ENCODE measurements at places on chromosomes 4 and X.
A peak's percentile ranks its signal among the peaks of the same experiment; 100 is the strongest.

- no peak for DNase-seq
These were observed 196.9 kb downstream of the KLHL13 start for GRCh38 chrX:117919755-117920154.

- DNase-seq = peak; percentile 59
These were observed at the start of gene SLC10A7 for GRCh38 chr4:146521541-146522097. SLC10A7 (minus strand) TSS chr4:146521940; CDS start chr4:146521717, 223 bp downstream.

- no peak for DNase-seq
These were observed 14.3 kb upstream of the FGFR3 start for GRCh38 chr4:1778642-1779392.

GRCh38 chrX:72312311-72312940, 6.7 kb upstream of the CITED1 start:
- DNase-seq = no peak

DNA sequence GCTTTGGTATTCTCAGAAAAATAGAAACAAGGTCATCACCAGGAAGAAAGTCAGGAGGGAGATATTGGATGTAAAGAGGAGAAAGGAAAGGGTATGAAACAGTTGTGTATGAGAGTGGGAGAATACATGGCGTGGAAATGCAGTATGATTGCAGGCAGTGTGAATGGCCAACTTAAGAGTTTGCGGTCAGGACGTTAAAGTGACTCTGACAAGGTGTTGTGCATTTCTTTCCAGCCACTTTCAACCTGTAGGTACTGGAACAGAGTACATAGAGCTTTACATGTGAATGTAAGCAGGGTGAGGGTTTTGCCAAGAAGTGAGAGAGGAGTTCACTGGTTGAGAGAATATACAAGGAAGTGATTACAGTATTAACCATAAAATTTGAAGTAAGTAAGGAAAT, 15.7 kb downstream of the ATP10D start:
- DNase-seq = no peak

DNA sequence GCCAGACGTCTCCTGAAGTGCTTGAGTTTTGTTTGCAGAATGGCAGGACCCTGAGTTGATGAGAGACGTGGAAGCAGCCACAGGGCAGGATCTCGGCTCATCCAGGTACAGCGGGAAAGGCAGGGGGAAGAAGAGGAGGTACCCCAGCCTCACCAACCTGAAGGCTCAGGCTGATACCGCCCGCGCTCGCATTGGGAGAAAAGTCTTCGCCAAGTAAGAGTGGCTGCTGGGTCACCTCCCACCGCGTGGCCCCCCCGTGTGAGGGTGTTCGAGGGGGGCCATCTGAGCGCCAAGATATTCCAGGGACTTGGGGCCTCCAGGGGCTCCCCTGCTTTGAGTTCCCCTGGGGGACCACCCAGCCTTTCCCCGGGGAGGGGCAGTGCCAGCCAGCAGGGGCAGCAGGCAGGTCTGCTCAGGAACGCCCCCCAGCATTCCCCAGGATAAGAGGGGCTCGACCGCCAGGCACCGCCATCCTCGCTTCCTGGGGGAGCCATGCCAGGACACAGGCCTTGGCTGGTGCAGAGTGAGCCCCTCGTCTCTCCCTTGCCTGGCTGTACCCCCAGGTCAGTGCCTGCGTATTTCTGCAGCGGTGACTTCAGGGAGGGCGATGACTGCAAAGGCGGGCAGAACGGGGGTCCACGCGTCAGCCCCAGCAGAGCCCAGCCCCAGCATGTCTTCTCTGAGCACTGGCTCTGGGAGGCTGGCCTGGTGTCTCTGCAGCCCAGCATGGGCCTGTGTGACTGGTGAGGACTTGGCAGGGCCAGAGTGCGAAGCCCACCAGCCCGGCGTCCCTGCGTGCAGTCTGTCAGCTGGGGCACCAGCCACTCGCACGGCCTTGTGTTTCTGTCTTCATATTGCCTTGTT, 22.3 kb downstream of the NKX1-1 start:
- DNase-seq = no peak

- DNase-seq = no peak
These were observed 35.5 kb upstream of the PLS3 start for GRCh38 chrX:115525486-115525885.

DNA sequence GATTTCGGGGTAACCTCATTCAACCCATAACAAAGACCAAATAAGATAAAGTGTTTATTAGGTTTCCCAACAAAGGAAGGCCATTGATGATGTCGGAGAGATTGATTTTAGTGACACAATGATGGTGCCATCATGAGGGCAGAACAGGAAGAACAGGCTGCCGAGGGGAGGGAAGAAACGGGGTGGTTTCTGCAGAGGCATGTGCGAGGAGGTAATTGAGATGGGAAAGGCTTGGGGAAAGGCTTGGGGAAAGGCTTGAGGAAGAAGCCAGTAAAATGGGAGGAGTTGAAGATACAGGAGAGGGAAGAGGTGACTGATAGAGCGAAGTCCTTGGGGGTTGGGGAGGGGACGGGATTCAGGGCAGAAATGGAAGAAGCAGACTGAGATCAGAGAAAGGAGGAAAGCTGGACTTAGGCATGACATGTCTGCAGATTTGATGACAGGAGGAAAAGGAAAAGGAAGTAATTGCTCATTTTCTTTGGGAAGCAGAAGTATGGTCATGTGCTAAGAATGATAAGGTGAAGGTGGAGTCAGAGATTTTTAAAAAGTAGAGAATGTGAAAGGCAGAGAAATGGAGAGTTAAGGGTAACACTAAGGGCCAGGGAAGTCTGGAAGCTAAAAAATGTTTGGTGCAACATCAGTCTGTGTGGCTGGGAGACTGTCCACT, 6.0 kb downstream of the HPSE start:
- no peak for DNase-seq

DNA sequence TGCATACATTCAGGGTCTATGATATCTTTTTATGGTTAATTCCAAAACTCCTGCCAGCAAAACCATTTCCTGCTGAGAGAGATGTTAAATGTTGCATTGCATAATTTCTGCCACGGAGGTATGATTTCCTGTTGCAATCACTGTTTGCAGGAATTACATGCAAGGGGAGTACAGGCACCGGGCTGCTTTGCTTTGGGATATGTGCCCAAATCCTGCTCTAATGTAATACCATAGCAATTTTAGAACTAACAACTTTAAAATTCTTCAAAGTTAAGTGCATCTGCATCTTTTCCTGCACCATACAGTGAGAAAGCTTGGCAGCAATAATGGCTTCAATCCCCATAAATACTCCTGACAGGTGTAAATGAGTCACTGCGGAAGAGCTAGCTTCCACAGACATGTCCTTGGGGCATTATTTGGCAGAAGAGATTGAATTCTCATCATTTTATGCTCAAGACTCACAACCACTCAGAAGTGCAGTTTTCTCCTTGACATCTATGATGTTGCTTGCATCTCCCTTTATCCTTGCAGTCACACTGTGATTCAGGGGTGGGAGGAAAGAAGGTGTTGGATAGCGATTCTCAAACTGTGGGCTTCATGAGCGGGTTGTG, 29.6 kb downstream of the TRIM2 start:
- no peak for DNase-seq

- no peak for DNase-seq
These were observed 18.7 kb upstream of the ZNF630 start for GRCh38 chrX:48090123-48090522.

- no peak for DNase-seq
These were observed 265.0 kb upstream of the SLITRK2 start for GRCh38 chrX:145552643-145553042.

DNA sequence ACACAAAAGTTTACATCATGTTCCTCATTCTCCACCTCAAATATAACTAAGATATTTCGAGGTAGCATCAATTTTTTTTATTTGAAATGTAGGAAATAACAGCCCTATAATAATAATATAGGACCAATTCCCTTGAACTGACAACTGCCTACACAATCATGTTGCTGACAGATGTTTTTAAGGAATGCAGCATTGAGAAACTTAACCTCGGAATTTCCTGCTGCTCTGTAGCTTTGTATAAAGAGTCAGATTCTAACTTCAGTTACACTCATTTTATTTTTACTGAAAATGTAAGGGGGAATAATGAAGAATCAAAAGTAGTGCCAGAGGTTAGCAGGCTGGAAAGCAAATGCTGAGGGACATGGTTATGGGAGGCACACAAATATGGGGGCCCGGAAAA, 235.8 kb downstream of the RBMX2 start:
- DNase-seq = no peak

DNA sequence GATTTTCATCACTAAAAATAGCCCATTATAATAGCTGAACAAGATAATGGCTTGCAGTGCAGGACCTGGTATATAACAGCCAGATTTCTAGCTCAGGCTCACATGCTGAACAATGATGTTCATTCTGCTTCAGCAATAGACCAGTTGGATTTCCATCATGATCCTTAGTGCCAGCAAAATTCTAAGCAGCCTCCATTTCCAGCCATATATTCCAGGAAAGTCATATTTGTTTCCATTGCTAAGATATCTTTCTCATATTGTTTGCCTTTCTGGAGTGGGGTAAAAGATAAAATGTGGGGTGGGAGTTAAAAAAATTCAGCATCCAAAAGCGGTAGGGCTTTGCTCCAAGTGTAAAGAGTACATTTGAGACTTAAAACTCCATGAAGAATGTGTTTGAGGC, 2344.1 kb downstream of the PCDH7 start:
- DNase-seq = no peak

DNA sequence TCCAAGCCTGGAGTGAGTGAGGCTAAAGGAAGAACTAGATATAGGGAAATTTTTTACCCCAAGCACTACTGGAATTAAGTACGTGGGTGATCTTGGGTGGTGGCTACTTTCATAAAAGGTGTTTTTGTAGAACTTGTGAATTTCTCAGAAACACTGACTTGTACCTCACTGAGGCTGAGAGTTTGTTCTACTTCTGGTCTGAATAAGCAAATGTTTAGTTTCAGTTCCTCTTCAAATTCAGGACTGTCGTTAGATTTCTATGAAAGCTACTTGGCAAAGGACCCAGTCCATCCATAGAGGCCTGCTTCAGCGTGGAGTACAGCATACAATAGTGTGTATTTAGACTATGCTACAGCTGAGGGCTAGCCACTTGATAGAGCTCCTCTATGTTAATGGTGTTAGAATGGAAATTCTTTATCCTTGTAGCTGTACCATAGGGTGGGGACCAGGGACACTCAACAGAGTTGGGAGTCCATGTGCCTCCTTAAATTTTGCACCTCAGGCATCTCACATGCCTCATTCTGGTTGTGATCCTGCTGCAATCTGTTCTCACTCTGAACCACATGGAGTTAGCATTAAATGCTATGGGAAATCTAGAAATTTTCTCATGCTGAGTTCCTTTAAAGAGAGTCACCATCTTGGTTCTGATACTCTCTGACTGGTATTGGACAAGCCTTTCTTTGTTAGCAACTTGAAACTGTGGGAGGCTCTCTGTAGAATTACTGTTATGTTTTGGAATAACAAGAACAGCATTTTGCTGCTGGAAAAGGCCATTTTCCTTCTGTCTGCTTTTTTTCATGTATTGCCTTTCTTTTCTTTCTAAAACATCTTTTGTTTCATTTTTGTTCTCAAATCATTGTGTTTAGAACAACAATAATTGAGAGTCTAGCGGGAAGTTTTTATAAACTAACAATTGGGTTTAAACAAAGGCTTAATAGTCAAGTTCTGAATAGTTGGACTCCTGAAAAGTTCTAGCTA, 86.8 kb downstream of the PDGFRA start:
- no peak for DNase-seq

DNA sequence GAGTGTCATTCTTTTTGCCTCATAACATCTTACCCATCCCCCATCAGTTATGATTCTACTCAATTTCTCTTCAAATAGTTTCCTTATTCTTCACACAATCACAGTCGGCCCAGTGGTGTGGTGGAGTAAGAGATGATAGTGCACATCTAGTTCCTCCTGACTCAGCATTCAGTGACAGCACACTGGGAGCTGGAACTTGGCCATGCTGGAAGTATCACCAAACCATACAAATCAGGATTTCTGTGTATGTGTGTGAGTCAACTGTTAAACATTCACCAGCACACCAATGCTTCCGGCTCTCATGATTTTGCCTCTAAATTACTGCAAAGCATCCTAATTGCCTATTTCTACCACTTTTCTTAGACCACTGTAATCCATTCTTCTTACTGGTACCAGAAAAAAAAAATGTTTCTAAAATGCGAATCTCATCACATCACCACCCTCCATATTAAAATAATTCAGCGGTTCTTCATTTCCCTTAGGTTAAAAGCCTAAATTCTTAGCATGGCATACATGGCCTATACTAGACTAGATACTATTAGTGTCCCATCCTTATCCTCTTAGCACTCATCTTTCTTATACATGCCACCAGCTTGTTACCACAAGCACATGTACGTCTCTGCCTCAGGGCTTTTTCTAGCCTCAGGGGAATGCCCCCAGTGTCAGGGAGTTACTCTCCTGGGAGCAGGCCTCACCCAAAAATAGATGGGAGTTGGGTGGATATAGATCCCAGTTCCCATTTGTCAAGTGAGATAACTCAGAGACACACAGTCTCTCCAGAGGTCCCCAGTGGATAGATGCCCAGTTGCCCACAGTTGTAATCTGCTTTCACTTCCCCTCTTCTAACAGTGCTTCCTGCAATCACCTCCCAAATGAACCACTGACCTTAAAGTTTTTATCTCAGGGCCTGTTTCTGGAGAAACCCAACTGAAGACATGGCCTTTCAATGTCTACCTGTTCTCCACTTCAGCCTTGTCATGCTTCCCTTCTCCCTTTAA, 49.2 kb upstream of the DDX53 start:
- no peak for DNase-seq

DNA sequence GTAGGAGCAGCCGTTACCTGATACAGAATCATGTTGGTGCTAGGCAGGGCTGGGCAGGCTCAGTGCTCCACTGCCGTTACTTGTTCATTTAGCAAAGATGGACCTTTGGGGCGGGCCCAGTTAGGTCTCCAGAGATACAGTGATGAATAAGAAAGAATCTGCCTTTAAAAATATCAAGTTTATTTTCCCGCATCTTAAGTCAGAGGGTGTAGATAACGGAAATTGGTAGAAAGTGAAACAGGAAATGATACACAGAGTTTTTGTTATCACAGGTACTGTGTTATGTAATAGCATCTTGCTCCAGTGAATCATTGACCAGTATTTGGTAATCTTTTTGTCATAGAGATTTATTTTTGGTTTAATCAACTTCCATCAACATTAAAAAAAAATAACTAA, 5.5 kb downstream of the TMEM131L start:
- DNase-seq = no peak

DNA sequence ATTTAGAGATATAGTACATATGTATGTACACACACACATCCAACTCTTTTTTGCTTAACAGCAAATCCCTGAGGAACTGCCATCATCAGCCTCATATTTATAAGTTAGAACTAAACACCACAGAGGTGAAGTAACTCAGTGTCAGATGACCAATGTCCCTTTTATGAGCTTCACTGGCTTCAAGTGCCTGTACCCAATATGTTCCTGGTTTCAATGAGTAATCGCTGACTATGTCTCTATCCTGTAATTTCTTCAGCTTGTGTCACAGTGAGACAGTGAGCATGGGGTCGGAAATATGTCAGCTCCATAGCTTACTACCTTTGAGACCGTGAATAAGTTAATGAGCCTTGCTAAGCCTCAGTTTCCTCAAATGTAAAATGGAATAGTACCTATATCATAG, 136.2 kb upstream of the RASGEF1B start:
- DNase-seq = no peak

DNA sequence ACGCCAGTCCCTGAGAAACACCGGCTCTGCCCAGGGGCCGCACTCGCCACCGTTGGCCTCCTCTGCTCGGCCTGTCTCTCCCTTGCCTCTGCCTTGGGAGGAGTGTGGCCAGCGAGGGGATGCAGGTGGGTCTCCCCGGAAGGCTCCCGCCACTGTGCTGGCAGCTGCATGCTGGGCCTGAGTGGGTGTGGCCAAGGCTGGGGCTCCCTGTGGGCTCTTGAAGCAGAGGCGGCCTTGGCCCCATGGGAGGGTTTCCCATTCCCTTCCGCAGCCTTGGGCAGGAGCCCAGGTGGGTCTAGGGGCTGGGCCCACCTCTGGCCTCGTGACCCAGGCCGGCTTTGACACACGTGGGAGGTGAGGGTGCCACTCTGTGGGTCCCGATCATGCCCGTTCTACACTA, 19.1 kb downstream of the FGFRL1 start:
- DNase-seq = no peak
